Left renal pelvis (tissue), 4 donors: ENCODE measurements at places on chromosomes 7 and 10. TPM values are rescaled to one million over a fixed set of nuclear protein-coding genes. Genes with fewer than 3 reads are reported as not detected.

- DNase-seq, result no peak
These were observed 151.9 kb upstream of the ITGB1 start for GRCh38 chr10:33109788-33110469.

The LRRC18 gene
- 0.16 TPM for polyA plus RNA-seq

DNA sequence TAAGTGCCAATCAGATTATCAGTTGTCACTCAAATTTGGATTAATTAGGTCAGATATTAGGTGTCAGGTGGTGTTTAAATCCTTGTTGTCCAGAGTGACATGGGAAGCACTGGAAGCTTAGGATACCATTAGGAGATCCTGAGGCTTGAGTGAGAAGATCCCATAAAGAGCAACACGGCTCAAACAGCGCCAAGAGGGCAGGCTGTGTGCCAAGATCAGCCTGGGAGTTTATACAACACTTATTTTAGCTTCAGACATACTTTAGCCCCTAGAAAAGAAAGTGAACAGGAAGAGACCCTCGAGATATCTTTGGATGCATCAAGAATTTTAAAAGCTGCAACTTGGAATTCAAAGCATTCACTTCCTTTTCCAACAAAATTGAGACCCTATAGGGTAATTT is 14.2 kb upstream of the ACTA2 start:
- no peak for DNase-seq

DNA sequence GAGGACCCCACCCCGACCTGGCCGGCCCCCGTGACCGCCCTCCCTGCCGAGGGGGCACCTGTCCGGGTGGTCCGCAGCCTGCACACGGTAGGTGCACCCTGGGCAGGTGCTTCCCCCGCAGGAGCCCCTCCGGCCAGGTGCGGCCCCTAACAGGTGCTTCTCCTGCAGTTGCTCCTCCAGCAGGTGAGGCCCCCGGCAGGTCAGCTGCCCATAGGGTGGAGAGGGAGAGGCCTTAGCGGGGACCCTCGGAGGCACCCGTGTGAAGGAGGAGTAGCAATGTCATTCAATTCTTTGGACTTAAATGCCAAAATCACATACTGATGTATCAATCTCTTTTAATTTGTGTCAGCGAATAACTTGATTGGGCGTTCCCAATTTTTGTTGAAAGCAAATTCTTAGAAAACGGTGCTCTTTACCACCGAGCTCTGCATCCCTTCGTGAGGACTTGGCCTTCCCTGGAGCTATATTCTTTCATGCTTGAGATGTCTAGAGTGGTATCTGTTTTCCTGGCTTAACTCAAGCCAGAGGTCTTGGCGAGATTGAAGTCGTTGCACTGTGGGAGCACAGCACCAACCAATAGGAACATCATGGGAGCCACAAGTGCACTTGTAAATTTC is 738 bp upstream of the NCAPG2 start:
- no peak for DNase-seq

- no peak for DNase-seq
These were observed 114.2 kb upstream of the GPR22 start for GRCh38 chr7:107355616-107356015.

GRCh38 chr7:92898798-92899197 is 62.4 kb upstream of the CDK6 start:
- DNase-seq, result no peak

DNA sequence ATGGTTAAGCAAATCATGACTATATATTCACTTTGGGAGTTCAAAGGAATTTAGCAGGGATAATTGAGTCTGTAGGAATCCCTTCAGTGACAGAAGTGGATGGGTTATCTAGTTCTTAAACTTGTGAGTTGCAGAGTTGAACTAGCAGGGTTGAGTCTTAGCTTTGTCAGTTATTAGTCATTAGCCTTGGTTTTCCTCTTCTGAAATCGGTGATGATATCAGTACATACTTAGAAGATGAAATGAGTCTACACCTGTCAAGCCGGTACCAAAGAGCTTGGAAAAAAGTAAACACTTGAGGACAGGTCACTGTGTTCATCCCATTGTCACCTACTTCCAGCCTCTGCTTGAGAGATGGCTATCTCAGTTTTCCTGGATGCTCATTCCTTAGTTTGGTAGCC is 73.5 kb downstream of the BUB3 start:
- DNase-seq, result no peak

The DYDC1 gene
- not detected for polyA plus RNA-seq

GRCh38 chr10:109203646-109204353 is 719.5 kb downstream of the XPNPEP1 start:
- DNase-seq, result no peak

The PIP gene
- polyA plus RNA-seq, result not detected

- no peak for DNase-seq
These were observed 35.4 kb upstream of the TNRC18 start for GRCh38 chr7:5458921-5459480.

The SPACDR gene
- polyA plus RNA-seq, result 1.4 TPM

- no peak for DNase-seq
These were observed 32.0 kb upstream of the NRG3 start for GRCh38 chr10:81843042-81843441.

The GCK gene
- 2.7 TPM for polyA plus RNA-seq

DNA sequence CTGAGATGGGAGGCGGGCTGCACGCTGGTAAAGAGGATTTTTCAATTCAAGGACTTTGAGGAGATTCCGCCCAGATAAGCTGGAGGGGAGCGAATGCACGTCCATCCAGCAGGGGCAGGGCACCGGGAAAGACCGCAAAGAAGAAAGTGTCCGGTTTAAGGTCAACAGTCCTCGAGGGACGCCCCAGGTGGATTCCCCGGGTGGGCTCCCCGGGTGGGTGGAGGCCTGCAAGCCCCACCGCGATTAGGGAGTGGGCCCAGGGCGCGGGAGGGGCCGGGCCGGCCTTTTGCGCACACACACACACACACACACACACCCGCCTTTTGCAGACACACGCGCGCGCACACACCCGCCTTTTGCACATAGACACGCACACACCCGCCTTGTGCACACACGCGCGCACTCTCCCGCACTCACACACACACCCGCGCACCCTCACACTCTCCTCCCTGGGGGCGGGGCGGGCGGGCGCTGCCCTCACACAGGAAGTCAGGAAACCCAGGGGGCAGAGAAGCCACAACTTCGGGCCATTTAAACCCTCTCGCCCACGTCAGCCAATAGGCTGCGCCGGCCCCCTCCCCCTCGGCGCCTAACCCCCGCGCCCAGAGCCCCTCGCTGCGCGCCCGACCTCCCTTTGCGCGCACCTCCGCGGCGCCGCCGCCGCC is 615 bp downstream of the ARHGAP12 start:
- DNase-seq, result peak; percentile 29

DNA sequence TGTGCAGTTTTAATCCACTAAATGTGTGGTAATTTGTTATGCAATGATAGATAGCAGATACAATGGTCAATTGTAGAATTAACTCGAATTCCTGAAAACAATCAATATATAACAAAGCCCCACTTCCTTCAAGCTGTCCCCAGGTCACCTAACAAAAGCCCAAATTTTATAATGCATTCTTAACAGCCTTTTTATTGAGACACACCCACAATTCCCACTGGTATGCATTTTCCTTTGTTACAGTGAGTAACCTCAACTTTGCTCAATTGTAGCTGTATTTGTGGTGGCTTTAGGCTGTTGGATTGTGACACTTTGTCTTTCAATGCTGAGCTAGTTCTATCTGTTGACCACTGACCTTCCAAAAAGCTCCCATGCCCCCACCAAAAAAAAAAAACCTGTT is 279.8 kb upstream of the CACNA2D1 start:
- no peak for DNase-seq

DNA sequence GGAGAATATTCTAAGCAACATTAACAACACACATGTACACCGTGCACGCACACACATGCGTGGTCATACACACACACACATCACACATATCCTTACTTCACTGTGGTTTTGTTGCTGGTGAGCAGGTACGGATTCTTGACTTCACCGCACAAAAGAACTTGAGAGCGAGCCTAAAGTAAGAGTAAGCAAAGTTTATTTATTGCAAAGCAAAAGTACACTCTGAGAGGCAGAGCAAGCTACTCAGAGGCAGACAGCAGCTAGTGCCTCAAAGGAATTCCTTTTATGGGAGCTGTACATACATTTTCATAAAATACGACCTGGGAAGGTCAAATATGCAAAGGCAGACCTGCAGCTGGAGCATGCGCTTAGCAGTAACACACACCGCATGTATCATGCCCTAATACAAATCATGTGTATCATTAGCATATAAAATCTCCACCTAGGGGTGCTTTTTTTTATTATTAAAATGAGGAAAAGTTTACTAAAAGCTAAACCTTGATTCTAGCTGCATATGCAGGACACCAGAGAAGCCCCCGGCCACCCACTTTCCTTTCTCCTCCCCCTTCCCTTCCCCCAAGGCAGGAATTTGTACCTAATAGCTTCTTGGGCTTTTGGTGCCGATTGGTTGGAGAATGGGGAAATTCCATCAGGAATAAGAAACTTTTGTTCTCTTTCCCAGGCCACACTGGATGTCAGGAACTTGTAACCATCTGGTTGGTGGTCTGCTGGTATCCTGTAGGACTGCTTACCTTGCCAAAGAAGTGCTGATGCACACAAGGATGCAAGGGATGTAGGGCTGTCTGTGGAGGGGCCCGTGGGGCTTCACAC is 16.5 kb upstream of the GPR37 start:
- no peak for DNase-seq

The EBLN1 gene
- 0.15 TPM for polyA plus RNA-seq

DNA sequence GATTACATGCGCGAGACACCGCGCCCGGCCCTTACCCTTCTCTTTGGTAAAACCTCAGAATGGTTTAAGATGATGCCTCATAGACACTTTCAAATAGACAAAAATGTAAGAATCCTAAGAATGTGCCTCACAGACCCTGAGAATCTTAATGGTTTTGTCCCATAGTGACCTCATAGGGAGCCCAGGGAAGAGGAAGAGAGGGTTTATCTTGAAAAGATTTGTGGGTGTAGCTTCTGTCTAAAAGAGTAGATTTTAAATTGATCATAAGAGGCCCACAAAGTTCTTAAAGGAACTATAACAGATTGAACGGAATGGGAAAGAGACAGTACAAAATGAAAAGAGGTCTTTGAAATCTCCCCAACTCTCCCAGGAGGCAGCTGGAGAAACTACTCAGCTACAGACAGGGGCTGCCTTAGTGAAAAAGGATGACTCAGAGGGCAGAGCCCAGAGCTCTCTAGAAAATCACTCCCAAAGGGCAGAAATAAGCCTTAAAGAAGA is 220.6 kb downstream of the ADRA2A start:
- DNase-seq, result no peak

- no peak for DNase-seq
These were observed 90.6 kb downstream of the ARHGAP12 start for GRCh38 chr10:31838065-31838464.

The SFRP5 gene
- 0.20 TPM for polyA plus RNA-seq

The FGFBP3 gene
- polyA plus RNA-seq, result 2.9 TPM

DNA sequence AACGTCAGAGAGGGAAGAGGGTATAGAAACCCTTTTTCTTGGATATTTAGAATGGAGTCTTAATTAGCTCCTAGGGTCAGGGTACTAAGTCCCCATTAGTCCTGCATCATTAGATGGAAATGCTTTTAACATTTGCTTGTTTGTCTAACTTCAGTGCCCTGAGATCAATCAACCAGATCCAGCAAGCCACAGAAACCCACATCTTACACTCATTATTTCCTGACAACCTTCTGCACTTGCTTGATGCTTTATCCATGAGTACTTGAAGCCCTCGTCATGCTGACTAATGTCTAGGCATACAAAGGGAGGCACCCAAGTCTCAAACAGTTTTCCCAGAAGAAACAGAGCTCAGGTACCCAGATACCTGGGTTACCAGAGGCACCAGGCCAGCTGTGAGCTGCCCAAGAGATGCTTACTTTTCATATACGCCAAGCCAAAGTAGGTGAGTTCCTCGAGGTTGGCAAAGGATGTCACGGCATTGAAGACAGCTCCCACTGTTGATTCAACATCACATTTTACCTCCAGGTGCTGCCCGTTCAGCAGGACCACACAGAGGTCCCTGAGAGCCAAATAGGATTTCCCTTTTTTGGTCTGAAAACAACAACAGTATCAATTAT is 42.7 kb downstream of the FRMPD2 start:
- no peak for DNase-seq

DNA sequence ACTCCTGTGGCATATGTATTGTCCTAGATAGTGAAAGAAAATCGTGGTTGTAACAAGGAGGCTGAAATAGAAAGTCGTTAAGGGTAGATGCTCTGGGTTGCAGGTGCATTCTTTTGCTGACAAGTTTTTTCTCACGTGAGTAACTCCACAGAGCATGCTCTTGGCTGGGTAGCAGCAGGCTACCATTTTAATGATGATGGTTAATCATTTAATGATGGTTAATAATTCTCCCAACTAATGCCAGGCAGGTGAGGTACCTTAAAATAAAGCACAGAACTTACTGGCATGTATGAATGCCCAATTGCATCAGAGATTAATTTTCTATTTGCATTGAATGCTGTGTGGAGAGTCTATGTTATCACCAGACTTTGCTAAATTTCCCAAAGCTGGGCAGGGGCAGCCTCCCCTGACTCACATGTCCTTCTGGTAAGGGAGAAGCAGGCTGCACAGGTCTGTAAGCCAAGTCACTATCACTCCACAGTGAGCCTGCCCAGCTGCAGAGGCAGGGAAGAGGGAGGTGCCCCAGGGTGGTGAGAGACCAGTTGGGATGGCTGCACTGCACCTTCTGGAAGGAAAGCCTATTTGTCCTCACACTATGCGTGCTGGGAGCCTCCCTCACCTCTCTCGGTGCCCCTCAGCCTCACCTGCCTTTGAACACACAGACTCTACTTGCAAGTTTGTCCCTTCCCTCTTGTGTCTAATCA is 287.0 kb upstream of the IGFBP3 start:
- DNase-seq, result no peak

The ZNF775 gene
- 9.4 TPM for polyA plus RNA-seq

GRCh38 chr7:16055263-16055976 is 365.9 kb downstream of the CRPPA start:
- DNase-seq, result no peak

DNA sequence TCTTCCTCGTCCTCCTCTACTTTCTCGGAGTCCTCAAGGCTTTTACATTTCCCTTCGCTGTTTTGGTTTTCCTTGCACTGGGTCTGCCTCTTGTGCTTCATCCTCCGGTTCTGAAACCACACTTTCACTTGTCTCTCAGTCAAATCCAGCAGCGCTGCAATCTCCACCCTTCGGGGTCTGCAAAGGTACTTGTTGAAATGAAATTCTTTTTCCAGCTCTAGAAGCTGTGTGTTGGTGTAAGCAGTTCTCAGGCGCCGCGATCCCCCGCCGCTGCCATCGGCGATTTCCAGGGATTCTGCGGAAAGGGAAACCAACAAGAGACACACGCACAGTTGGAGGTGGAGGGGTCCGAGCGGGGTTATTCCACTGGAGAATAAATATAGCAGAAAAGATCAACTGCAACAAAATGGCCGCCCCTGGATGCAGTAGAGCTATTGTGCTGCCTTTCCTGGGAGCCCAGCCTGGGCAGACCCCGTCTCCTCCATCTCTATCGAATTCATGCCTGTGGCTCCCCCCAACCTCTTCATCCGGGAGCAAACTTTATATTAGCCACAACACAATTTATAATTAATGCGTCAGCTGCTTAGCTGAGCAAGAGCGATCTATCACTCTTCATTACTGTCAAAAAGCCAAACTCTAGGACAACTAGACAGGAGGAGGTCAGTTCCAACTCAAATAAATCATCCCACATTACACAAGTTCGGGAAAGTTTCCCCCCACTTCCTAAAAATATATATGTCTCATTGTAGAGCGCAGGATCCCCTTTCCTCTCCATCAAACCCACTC is 1.1 kb downstream of the HOXA2 start:
- peak; percentile 75 for DNase-seq

GRCh38 chr10:110340816-110341215 is 36.1 kb upstream of the SMNDC1 start:
- DNase-seq, result no peak

GRCh38 chr7:46525876-46526275 is 604.8 kb upstream of the IGFBP3 start:
- DNase-seq, result no peak
